ENCODE measurements at places on chromosomes 3 and 15.

- no peak for DNase-seq
Measured at GRCh38 chr15:39582977-39583595, 2.2 kb downstream of the THBS1 start.

DNA sequence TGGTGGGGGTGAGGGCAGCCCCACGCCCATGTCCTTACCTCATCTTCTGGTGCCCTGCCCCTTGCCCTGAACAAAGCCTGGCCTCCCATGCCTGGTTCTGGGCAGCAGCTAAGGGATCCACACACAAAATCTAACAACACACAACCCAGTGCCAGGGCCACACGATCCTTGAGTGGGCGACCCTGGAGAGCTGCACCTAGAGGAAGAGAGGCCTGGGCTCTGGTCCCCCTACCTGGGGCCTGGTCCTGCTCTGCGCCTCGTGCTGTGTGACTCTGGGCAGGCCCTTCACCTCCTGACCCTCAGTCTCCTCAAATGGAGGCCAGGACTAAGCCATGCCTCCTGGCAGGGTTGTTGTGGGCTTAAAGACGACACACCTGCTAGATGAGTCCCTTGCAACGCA lies 20.0 kb upstream of the C3orf22 start:
- DNase-seq = no peak

DNA sequence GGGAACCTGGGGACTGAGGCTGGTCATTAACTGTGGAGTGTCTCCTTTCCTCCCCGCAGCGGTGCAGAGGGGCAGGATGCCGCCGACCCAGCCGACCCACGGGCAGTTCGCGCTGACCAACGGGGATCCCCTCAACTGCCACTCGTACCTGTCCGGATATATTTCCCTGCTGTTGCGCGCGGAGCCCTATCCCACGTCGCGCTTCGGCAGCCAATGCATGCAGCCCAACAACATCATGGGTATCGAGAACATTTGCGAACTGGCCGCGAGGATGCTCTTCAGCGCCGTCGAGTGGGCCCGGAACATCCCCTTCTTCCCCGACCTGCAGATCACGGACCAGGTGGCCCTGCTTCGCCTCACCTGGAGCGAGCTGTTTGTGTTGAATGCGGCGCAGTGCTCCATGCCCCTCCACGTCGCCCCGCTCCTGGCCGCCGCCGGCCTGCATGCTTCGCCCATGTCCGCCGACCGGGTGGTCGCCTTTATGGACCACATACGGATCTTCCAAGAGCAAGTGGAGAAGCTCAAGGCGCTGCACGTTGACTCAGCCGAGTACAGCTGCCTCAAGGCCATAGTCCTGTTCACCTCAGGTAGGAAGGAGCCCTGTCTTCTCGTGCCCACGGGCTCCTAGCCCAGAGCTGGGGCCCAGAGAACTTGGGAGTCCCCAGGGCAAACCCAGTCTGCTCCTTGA lies 3.7 kb downstream of the NR2F2 start:
- DNase-seq = no peak

DNA sequence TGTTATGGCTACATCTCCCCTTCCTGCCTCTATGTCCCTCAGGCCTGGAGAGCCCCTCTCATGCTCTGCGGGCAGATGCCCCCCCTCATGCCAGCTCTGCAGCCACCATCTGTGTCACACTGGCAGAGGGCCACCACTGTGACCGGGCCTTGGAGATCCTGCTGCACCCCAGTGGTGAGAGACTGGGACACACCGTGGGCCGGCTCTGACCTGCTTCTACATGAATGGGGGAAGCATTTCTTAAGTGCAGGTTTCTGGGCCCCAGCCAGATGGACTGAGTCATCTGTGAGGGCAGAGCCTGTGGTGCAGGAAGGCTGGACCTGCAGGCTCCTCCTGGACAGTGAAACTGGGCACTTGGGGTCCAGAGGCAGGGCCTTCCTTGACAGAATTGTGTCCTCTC lies 4.8 kb downstream of the VWA5B2 start:
- DNase-seq = no peak

DNA sequence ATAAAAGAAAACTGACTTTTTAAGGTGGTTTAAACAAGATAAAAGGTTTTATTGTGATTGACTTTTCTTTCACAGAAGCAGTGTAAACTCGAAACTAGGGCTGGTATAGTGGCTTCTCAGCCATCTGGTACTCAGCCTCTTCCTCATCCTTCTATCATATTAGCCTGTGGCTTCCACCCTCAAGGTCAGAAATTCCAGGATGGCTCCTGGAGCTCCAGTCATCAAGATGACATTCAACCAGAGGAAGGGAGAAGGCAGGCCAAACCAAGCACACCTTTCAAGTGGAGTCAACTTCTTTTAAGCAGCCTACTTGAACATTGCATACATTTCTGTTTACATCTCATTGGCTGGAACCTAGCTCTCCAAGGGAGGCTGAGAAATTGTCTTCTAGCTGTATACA lies 1.3 kb upstream of the MESD start:
- DNase-seq = no peak

GRCh38 chr15:40930430-40931299 lies 1.5 kb downstream of the DLL4 start:
- DNase-seq = no peak

- no peak for DNase-seq
Measured at GRCh38 chr15:33320017-33320416, 9.2 kb downstream of the RYR3 start.

- no peak for DNase-seq
Measured at GRCh38 chr15:56759450-56759845, 26.1 kb upstream of the ZNF280D start.

DNA sequence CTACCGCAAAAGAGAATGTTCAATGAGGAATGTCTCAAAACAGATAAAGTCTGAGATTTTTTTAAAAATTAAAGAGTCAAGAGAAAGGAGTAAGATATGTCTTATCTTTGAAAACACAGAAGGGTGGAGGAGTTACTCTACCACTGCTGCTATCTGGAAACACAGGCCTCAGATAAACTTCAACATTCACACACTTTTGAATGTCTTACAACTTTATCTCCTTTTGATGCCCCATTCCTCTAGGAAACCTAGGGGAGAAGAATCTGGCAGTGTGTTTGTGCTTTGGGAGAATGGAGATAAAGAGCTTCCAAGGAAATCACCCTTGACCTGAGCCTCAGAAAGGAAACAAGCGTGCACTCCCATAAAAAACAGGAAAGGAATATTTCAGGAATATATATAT lies 468.2 kb downstream of the PLOD2 start:
- DNase-seq = no peak

GRCh38 chr3:16430717-16431630 lies 82.5 kb downstream of the RFTN1 start:
- no peak for DNase-seq

DNA sequence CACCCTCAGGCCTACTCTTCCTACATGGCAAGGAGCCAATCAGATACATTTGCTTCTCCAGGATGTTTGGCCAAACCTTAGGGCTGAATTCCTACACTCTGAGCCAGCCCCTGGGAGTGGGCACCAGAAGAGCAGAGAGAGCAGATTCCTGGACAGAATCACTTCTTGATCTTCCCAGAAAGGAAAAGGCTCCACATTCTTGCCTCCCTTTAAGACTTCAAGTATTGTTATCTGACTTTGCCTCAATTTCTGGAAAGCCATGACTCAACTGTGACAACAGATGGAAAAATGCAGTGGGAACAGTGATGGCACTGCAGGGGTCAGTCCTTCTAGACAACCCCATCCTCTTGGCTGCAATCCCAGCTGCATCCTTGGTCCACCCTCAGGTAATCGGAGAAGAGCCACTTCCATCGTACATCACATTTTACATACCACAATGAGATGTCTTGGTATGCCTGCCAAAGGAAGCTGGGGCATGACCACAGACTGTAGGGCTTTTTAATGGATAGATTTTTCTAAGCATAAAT lies 21.0 kb downstream of the SLCO2A1 start:
- DNase-seq = no peak

- no peak for DNase-seq
Measured at GRCh38 chr3:52202384-52203077, 4.6 kb downstream of the ALAS1 start.

- DNase-seq = no peak
Measured at GRCh38 chr3:100006570-100007271, 107.6 kb downstream of the FILIP1L start.

DNA sequence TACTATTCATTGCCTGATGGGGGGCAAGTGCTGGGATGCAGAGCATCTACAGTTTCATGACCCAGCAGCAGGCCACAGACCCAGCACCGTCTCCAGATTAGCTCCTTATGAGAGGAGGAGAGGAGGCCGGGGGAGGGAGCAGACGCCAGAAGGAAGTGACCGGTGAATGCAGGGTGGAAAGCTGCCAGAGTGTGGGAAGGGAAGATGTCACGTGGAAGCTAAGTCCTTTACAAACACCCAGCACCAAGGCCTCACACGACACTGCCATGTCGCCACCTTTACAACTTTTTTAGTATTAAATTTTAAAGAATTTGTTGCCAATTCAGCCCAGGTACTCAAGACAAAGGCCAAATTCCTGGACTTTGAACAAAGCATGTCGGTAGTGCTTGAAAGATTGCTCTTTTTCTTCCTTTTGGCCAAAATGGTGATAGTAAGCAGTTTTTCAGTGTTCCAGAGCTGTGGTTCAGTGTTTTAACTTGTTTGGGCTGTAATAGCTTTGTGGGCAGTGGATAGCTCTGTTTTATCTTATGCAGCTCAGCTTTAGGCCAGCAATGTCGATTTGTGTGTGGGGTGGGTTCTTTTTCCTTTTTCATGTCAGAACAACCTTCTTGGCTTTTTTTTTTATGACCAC lies 58.2 kb downstream of the ZBTB38 start:
- DNase-seq = no peak

GRCh38 chr3:159418571-159419526 lies 569.8 kb upstream of the IL12A start:
- DNase-seq = no peak

- no peak for DNase-seq
Measured at GRCh38 chr15:71168166-71168834, 53.0 kb downstream of the THSD4 start.

- DNase-seq = no peak
Measured at GRCh38 chr3:159818997-159819500, 169.6 kb upstream of the IL12A start.

- DNase-seq = no peak
Measured at GRCh38 chr3:56815589-56815988, 13.8 kb upstream of the ARHGEF3 start.

- no peak for DNase-seq
Measured at GRCh38 chr3:1798711-1799405, 299.8 kb upstream of the CNTN4 start.

DNA sequence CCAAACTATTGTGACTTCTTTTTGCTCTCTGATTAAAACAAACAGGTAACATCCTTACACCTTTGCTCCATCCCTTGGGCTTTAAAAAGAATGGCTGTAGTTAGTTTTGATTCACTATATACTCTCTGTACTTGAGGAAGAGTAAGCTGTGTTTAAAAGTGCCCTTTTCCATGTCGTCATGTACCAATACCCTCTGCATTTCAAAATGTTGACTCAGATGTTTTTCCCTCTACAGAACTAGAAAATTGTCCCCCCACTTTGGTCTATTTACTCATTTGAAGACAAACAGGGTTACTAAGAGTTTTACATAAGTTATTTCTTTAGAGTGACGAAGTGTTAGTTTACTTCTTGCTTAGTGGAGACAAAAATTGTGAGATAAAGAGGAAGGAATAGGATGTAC lies 62.7 kb downstream of the TASOR start:
- DNase-seq = no peak

- no peak for DNase-seq
Measured at GRCh38 chr3:33645060-33645647, 72.9 kb downstream of the CLASP2 start.

GRCh38 chr15:80778964-80779657 lies at the start of gene CEMIP:
CEMIP (plus strand) TSS chr15:80779370; CDS start chr15:80873880, 94,510 bp downstream.
- peak; percentile 47 for DNase-seq

DNA sequence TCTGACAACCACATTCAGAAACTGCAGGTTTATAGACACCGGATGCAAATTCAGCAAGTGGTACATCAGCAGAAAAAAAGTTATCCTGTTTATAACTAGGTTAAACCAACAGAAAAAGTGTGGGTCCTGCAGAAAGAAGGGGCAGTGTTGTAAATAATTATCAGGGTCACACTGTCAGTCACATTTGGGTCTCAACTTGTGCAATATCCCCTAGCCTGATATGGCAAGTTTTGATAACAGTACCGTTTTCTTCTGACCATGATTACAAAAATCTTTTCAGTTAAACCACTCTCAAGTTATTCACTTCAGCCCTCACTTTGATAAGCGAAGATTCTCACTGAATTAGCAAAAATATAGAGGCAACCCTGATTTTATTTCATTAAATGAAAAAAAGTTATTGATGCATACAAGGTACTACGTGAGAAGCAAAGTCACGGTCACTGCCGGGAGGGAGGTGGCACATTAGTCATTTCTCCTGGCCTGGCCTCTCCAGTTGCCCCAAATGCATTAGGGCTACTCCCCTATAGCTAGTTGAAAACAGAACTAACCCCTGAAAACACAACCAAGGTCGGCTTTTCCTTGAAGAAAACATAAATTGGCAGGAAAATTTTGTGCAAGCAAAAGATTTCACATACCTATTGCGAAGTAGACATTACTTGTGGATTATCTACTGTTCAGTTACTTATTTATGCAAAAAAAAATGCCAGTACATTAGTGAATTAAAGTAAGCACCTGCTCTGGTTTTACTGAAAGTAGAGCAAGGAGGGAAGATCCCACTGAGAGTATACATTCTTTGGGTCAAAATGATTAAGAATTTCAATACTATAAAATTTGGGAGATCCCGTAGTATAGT lies 28.6 kb downstream of the IL5RA start:
- no peak for DNase-seq

DNA sequence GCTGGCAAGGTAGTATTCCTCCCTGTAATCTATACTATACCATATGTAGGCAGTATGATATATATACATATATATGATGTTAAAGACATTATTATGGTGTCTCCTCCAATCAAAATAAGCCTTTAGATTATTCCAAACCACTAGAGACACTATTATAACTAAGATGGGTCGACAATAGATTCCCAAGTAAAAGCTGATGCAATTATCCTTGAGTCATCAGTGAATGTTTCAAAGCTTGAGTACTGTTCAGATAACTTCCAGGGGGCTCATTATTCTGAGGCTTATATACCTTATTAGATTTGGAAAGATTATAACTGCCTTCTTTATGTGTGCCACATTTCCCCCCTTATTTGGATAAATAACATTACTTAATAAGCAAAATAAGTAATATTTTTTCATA lies 11.9 kb upstream of the C3orf38 start:
- DNase-seq = no peak

Data from activated CD8-positive, alpha-beta memory T cell treated with anti-CD3 and anti-CD28 coated beads for 48 hours (primary cell).